ENCODE measurements at places on chromosomes 3 and 15.

GRCh38 chr3:139659511-139659910 is 18.3 kb downstream of the NMNAT3 start:
- no peak for DNase-seq

GRCh38 chr3:177538048-177538749 is 340.9 kb upstream of the TBL1XR1 start:
- DNase-seq = no peak

GRCh38 chr3:46242120-46242519 is at the start of gene CCR3:
CCR3 (plus strand) TSS chr3:46242460; CDS start chr3:46265159, 22,699 bp downstream.
- DNase-seq = no peak

DNA sequence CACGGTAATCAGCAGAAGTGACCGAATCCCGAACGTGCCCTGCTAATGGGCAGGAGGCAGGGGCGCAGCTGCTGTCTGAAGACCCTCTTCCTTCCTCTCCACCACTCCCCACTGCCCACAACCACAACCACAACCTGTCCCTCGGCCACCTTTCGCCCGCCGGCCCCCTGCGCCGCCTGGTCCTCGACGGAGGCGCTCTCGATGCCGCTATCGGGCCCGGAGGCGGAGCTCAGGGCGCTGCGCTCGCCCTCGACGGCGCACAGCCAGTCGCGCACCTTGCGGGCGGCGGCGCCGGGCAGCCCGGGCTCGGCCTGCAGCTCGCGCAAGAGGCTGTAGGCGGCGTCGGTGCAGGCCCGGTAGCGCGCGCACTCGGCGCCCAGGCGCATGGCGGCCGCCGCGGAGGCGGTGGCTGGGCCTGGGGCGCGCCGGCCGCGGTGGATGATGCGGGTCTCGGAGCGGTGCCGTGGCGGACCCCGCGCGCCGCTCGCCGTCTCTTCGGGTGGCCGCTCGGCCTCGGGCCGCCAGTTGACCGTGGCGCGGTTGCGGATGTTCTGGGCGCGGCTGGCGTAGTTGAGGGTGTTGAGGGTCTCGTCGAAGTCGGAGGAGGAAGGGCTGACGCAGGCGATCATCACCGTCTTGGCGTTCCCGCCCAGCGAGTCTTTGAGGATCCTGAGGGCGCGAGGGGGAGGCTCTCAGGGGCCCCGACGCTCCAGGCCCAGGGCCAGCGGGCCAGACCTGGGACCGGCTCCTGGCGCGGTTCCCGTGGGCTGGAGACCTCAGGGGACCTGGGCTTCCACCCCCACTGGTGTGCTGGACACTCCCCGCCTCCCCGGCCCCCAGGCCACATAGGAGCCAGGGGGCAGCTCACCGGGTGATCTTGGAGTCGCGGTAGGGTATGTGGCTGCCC is 6.9 kb downstream of the KIF7 start:
- no peak for DNase-seq

DNA sequence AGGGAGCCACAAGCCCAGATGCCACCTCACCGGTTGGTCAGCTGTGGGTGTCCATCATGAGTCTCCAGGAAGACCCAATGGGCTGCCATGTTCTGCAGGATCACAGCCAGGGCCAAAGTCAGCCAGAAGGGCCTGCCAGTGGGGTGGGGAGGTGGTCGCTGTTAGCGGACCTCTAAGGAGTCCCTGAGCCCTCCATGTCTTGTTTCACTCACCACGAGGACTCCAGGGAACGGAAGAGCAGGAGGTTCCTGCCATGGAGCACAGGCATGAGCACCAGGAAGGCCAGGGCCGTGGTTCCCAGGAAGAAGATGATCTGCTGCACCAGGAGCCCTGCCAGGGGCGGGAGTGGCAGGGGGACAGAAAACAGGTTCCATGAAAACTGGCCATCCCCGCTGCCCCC is 8.6 kb downstream of the ISLR start:
- no peak for DNase-seq

- DNase-seq = no peak
These were observed 62.2 kb upstream of the CTSH start for GRCh38 chr15:79007066-79007465.

DNA sequence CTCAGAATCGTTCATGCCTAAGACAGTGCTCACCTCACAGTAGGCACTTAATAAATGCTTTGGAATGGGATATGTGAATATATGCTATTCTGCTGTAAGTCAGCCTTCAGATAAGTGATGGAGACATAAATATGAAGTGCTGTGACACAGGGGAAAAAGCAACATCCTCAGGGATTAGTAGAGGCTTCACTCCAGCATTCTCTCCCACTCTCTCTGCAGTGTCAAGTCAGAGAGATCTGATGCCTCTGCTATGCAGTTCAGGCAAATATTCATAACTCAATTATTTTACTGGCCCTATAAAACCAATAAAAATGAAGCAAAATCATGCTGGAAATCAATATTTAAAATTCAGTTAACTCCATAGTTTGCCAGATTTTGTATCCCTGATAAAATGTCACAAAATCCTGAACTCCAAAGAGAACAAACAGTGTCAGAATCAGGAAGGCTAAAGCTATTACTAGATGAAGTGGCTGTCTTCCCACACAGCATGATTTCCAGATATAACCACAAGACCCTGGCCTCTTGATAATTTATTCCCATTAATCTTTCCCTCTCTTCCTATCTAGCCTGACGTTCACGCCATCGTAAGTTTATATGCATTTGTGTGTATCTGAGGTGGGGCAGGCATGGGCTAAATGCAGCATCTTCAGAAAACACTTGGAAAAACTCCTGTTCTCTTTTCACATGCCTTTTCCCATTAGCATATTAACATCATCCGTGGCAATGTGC is 278.9 kb upstream of the ATP11B start:
- no peak for DNase-seq

GRCh38 chr3:25557694-25558093 is 107.0 kb downstream of the TOP2B start:
- no peak for DNase-seq

GRCh38 chr15:82040862-82041261 is 5.0 kb downstream of the MEX3B start:
- DNase-seq = no peak

- DNase-seq = no peak
These were observed 1.9 kb downstream of the TBL1XR1 start for GRCh38 chr3:177195242-177195991.

- no peak for DNase-seq
These were observed 323.0 kb downstream of the ROBO2 start for GRCh38 chr3:77362936-77363335.

DNA sequence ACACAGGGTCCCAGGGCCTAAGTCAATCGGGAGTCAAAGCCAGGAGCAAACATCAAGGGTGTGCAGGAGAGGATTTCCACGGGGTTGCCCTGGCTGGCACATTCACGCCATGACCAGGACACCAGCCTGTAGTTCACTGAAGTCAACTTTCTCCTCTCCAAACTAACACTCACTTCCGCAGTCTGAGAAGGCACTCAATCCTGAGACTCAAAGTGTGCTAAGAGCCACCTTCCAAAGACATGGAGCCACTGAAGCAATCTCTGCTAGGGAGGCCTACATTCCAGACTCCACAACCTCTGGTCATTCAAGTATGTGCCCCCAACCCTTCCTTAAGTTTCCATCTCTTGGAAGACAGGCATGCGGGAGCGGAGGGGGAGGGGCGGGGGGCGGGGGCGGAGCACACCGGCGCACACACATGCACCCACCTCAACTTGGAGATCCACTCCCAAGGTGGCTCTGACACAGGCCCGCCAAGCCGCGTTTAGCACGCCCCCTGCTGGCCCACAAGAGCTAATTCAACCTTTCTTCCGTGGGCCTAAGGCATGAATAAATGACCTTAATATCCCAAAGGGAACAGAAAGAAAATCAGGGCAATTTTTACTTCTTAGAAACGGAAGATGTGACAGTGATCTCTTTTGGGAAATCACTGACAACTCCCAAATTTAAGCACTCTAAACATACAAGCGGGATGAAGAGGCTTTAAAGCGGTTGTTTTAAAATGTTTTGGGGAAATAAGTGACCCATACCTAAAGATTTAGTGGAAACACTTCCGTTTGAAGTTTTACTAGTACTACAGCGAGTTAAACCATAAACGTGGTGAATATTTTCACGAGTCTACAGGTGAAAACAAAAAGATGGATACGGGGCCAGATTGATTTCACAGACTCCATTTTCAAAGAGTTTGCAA is 162.5 kb upstream of the CHRNA7 start:
- no peak for DNase-seq

DNA sequence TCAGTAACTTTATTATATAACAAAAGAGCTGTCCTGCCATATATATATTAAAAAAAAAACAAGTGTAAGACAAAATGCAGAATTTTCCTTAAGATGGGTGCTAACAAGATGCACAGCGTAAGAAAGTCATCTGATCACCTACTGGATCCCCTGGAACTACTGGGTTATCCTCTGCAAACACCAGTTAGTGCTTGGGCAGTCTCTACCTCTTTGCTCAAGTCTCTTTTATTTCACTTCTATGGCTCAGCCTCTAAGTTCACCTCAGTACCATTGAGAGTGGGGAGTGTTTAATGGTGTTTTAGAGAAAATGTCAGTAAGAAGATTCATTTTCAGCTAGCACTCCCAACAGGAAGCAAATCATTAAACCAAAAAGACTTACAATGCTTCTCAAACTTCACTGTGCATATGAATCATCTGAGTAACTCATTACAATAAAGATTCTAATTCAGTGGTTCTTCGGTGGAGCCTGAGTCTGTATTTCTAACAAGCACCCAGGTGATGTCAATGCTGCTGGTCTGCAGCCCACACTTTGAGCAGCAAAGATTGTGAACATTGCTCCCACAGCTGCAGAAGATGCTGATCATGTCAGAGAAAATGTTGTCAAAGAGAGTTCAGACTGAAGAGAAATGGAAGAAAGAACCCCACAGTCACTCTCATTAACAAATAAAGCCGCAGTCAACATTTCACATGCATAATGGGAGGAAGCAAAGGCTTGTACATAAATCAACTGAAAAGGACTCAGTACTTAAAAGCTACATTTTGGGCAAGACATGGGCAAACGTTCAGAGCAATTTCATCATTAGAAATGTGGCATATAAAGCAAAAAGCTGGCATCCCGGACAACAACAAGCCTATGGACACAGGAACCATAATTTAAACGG is 227.1 kb upstream of the ATP11B start:
- no peak for DNase-seq

GRCh38 chr15:76840830-76841460 is 64.2 kb downstream of the SCAPER start:
- no peak for DNase-seq

- no peak for DNase-seq
These were observed 155.5 kb upstream of the SLC24A5 start for GRCh38 chr15:47965297-47965696.

GRCh38 chr3:165859061-165859460 is 21.8 kb upstream of the BCHE start:
- no peak for DNase-seq

DNA sequence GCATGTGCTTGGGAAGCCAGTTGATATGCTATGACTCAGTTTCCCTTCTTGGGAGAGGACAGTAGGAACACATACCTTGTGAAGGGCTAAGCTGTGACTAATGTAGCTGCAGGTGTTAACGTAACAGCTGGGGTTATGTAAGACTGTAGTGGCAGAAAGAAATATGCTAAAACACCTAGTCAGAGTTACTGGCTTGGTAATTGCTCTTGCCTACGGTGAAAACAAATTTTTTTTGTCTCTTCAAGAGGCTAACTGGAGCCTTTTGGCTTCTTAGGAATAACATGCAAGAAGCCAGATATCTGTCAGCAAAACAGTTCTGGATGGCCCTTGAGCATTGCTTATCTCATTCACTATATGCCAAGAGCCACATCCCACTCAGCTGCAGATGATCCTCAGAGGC is 1.4 kb downstream of the MAPKBP1 start:
- no peak for DNase-seq

All from brain pericyte (primary cell).